ENCODE measurements at places on chromosomes 16 and 17. TPM values are rescaled to one million over a fixed set of nuclear protein-coding genes. Genes with fewer than 3 reads are reported as not detected.

The LIMD2 gene
- total RNA-seq, result 127 TPM

The TNS4 gene
- 10.8 TPM for total RNA-seq

The TSNAXIP1 gene
- 1.1 TPM for total RNA-seq

DNA sequence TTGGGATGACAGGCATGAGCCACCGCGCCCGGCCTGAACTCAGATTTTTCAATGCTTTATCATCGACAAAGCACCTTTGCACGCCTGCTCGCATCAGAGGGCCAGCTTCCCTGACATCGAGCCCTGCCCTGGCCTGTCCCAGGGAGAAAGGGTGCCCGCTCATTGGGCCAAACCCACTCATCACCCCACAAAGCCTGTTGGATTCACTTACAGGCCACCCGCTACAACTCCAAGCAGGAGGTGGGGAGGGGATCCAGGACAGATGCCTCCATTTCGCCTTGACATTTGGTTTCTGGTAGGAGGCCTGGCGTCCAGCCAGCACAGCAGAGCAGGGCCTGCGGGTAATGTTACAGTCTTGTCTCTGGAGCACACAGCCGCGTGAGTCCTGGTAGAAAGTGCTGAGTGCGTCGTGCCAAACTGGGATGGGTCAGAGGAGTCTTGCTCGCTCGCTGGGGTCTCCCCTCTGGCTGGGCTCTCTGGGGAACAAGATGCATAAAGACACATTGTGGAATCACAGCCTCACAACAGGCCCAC is 19.8 kb downstream of the SMTNL2 start:
- no peak for DNase-seq

DNA sequence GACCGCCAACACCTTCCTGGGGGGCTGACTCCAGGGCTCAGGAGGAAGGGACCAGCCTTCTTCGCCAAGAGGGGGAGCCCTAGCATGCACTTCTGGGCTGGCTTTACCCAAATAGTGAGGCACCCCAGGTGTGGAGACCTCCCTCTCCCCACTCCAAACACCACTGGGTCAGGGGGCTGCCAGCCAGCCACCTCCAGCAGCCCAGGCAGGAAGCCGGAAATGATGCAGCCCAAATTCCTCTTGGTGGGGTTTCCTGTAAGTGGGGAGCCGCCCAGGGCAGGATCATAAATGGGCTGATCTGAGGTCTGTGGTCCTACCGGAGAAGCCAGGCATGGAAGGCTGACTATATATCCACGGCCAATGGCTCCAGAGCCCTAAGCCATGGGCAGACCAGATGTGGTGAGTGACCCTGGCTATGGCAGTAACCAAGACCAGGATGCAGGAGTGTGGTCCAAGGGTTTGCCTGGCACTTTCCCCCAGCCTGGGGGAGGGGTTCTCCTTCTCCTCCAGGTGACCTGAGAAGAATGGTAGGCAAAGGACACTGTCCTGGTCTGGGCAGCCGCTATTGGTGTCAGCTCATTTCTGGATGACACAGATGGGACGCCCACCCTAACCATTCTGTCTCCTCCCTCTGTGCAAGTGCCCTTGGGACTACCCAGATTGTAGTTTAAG is 4.2 kb downstream of the GIT1 start:
- DNase-seq, result peak; percentile 52

GRCh38 chr16:411576-412265 is 10.0 kb downstream of the DECR2 start:
- DNase-seq, result no peak

Data from activated CD4-positive, alpha-beta T cell treated with anti-CD3 and anti-CD28 coated beads for 36 hours (primary cell).